ENCODE measurements at places on chromosomes 11 and 22.

DNA sequence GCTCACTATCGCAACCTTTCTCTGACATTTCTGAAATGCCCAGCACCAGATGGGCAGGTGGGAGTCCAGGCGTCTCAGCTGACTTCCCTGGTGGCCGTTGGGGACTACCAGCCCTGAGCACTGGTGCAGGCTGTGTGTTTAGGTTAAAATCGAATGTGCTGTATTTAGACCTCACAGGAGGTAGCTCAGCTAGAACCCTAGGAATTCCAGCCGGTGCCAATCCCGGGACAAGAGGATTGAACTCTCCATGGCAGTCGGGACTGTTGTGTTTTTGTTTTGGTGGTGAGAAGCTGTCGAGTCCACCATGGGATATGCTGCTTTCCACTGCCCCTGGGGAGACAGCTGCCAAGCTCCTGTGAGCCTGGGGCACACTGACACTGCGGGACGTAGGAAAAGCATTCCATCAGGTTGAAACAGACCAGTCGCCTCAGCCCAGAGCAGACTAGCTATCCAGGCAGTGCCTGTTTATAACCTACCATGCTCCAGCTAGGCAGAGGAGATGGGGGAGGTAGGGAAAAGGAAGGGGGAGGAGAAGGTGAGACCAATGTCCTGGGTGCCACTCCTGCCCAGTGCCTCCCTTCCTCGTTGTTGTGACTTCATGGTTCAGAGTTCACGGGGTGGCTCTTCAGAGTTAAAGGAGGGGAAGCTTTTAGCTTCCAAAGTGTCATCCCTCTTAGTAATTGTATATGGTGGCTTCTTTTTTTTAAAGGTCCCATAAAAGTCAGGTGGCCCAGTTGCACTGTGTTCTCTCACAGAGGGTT, 53.0 kb downstream of the MICAL2 start:
- DNase-seq, result no peak

GRCh38 chr22:45353786-45354185, 44.1 kb downstream of the FAM118A start:
- no peak for DNase-seq

DNA sequence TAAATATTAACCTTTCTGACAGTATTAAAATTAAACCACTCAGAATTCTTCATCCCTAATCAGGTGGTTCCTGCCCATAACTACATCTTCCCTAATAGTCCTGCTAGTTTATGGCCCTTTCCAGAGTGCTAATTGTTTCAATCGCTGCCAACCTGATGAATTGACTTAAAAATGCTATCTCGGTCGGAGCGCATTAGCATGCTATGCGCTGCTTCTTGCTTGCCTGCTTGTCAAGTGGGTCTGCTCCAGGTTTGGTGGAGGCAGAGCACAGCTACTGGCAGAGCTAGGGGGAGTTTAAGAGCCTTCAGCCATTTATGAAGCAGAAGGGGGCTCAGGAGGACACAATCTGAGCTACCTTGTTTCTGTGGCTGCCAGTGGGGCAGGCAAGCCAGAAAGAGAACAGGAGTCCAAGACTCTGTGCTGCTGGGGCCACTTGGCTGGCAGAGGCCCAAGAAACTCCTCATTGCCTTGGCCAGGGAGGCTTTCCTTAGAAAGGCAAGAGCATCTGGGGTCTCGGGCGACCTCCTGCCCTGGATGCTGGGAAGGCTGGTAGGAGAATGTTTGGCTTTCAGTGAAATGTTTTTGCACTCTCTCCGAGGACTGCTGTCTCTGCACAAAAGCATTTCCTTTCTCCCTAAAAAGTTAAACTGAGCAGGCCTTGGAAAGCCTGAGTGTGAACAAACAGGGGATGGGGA, 62.1 kb upstream of the PHOX2A start:
- no peak for DNase-seq

DNA sequence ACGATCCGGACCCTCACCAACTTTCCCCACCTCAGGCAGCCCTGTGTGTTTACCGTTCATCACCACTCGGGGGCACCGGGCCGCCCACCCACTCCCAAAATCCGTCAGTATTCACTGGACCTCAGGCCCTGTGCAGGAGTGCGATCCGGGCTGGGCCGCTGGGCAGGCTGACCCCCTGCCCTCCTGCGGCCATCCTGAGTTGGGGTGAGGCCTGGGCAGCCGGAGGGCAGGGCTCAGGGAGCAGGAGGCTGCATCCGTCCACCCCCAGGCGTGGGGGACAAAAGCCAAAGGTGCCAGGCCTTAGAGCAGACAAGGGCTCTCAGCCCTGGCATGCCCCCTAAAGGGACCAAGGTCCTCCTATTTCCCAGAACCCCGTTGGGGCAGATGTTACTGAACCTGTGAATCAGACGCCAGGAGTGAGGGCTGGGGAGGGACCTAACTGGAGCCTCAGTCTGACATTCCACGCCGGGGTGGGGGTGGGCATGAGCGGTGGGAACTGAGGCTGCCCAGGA, 16.8 kb upstream of the TMEM191C start:
- DNase-seq, result no peak

DNA sequence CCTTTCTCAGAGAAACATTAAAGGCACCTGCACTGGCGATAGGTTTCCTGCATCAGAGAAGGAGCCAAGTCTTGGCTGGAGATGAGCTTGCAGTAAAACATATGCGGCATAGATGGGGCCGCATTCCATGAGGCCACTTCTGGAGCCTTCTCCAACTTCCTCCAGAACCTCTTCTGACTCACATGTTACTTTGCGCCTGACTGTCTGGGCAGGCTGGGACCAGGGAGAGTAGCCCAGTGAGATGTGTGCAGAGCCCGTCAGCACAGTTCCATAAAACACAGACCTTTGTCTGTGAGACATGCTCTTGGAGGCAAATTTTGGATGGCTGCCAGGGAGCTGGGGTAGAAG, 55.4 kb upstream of the BID start:
- no peak for DNase-seq

DNA sequence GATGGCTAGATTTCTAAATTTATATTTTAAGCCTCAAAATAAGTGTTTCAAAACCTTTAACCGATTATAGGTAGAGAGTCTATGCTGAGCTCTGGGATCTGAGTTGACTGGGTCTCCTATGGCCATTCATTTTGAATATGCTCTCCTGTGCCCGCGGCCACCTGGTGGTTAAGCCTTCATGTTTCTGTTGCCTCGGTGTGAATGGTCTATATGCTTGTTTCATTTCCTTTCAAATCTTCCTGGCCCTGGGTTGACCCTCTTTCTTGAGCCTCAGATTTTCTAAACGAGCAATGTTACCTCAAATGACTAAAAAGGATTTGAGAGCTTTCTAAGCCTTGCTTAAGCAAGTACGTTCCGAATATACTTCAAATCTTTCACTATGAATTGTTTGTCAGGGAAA, 789.4 kb upstream of the KIRREL3 start:
- DNase-seq, result no peak

- no peak for DNase-seq
These were observed 16.2 kb downstream of the DYNC2H1 start for GRCh38 chr11:103125462-103125861.

- no peak for DNase-seq
These were observed 1330.4 kb downstream of the TBC1D22A start for GRCh38 chr22:48092866-48093265.

GRCh38 chr11:19199771-19200170, 2.0 kb downstream of the CSRP3 start:
- DNase-seq, result no peak

- peak; percentile 38 for DNase-seq
These were observed 29.7 kb upstream of the SORL1-AS1 start for GRCh38 chr11:121482231-121483129.

- DNase-seq, result no peak
These were observed 8.7 kb downstream of the SPI1 start for GRCh38 chr11:47369676-47370075.

DNA sequence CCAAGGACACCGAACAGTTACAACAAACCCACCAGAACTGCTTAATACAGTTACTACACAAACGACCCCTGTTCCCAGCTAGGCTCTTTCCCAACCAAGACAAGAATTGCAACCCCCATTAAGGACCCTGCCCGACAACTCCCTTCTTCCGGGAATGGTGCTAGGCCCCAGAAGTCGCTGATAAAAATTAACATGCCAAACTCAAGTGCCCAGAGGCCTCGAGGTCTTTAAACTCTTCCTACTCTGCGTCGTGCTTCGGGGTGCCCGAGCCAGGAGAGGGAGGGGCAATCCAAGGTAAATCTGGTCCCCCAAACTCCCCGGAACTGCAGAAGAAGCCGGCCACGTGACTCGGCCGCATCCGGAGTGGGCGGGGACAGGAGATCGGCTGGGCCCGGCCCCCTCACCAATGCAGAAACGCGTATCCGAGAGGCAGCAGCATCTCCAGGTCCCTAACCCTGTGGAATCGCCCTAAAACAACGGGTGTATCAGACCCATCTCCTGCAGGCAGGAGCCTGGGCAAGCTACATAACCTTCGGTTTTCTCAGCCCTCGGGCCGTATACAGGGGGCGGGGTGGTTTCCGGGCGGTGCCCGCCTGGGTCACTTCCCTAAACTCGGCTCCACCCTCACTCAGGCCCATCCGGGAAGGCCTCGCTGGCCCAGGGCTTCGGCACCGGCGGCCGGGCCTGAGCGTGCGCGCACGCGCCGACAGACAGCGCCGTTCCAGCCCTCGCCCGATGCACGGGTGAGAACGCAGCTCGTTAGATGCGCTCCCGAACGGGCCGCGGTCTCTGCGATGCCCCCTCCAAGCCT, 1.1 kb downstream of the CFL1 start:
- peak; percentile 72 for DNase-seq
